ENCODE measurements at places on chromosomes 3 and 15.

- DNase-seq, result no peak
Measured at GRCh38 chr3:8095724-8096123, 405.9 kb upstream of the LMCD1 start.

GRCh38 chr3:150925751-150926201, 20.5 kb upstream of the MINDY4B start:
- DNase-seq, result peak; percentile 72

- DNase-seq, result peak; percentile 29
Measured at GRCh38 chr3:189748046-189748445, 116.9 kb downstream of the TP63 start.

GRCh38 chr3:167198949-167199600, 181.0 kb downstream of the ZBBX start:
- DNase-seq, result peak; percentile 39

GRCh38 chr15:66025972-66026371, 156.7 kb downstream of the RAB11A start:
- DNase-seq, result no peak

GRCh38 chr3:55963601-55964000, 476.5 kb upstream of the WNT5A start:
- DNase-seq, result no peak

GRCh38 chr3:12553921-12554391, 2.9 kb upstream of the MKRN2 start:
- DNase-seq, result peak; percentile 62

DNA sequence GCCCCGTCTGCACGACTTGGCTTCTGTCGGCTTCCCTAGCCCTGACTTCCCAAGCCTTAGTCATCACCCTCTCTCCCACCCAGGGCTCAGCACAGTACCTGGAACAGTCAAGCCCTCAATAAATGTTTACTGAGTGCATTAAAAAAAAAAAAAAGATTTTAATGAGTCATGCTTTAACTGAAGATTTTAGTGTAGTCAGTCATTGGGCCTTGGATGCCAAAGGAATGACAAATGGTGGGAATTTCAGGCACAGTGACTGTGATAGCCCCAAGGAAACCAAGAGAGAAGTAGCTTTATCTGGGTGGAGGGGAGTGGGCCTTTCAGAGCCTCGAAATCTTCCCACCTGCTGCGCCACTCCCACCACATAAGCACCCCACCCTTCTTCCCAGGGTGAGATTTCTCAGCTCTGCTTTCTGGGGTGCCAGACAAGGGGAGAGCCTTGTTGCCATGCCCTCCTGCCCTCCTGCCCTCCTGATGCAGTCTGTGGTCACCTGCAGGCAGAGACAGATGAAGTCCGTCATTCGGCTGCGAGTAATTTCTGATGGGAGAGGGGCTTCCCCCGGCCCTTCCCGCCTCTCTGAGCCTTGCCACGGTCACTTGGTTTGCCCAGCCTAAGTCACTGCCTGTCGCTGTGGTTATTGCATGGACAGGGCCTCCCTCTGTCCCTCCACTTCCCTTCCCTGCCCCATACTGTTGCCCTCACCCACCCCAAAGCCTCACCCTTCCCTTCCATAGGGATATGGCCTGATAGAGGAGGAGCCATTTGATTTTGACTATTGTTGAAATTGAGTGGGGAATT, 41.8 kb downstream of the SMAD3 start:
- DNase-seq, result no peak

GRCh38 chr3:25648107-25648535, 16.6 kb downstream of the TOP2B start:
- peak; percentile 79 for DNase-seq

- no peak for DNase-seq
Measured at GRCh38 chr3:62246094-62246493, 127.3 kb downstream of the FEZF2 start.

- DNase-seq, result no peak
Measured at GRCh38 chr3:37532168-37532567, 329.5 kb upstream of the CTDSPL start.

GRCh38 chr3:127209155-127209839, 16.4 kb downstream of the PRR23E start:
- DNase-seq, result no peak

DNA sequence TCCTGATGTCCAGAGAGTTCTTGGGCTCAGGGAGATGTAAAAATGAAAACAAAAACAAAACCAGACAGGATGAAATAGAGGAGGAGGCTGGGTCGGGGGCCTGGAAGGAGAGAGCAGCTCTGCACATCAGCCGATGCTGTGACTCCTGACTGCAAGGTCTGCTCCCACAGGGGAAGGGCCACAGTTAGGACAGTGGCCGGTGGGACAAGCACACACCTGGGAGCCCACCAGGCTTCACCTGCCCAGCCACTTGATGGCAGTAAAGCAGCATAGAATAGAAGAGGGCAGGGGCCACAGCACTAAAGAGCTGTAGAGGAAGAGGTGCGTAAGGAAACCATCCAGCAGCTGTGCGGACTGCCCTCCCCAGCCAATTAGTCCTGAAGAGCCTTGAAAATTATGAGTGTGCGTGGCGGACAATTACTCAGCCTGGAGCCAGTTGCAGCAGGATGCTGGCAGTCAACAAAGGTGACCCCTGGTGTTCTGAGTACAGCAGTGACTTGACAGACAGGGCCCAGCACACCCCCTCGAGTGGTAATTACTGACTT, 29.8 kb downstream of the ALS2CL start:
- peak; percentile 39 for DNase-seq

- DNase-seq, result no peak
Measured at GRCh38 chr3:195236076-195236798, 34.7 kb downstream of the XXYLT1 start.

GRCh38 chr15:45448066-45448915, 69.9 kb upstream of the GATM start:
- peak; percentile 57 for DNase-seq

DNA sequence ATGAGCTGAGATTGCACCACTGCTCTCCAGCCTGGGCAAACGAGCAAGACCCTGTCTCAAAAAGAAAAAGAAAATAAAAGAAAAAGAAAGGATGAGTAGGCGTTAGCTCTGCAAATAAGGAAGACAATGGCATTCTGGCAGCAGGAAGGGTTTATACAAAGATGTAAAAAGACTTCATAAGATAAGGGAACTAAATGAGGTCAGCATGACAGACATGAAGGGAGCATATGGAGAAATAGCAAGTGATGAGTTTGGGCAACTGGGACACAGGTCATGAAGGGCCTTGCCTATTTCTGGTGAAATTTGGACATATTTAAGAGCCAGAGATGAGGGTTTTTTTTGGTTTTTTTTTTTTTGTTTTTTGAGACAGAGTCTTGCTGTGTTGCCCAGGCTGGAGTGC, 24.5 kb downstream of the TMEM266 start:
- no peak for DNase-seq

All from MV-4-11 (cell line).